Stimulated activated CD4-positive, alpha-beta T cell treated with anti-CD3 and anti-CD28 coated beads, TNF-alpha, amount 100 ng/mL, for 1 hour (primary cell): ENCODE measurements at places on chromosomes 6 and 20.

- no peak for DNase-seq
Measured at GRCh38 chr6:9766240-9766915, 648.5 kb downstream of the TFAP2A start.

DNA sequence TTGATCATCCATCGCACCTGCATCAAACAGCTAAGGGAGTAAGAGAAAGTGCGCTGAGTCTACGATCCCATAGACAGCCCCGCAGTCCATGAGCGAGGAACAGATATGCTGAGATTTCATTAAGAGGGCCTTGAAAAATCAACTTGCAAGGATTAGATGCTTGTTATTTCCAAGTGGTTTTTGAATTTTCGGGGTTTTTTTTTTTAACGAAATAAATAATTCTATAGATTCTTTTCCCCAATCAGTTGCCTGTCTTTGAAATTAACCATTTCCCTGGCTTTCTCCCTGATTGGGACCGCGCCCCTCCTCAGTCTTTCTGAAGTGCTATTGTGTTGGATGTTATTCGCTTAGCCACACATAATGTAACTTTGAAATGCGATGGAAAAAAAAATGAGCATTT is 48.6 kb downstream of the GNAS-AS1 start:
- no peak for DNase-seq

DNA sequence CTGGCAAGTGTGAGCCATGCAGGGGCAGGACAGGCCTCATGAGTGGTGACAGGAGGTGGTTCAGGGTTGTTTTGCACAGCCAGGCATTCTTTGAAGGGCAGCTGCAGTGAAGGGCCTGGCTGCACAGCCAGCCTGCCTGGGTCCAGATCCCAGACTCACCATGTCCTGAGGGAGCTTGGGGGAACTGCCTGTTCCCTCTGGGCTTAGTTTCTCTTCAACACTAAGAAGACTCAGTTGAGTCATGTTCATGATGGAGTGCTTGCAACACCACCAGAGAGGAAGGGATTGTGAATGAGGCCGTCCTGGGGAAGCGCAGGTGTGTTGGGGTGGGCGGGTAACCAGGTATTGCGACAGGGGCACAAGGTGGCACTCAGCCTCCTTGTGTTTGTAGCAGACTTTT is 102.4 kb downstream of the CDH26 start:
- DNase-seq, result no peak

- no peak for DNase-seq
Measured at GRCh38 chr6:166998256-166999144, 697 bp upstream of the CEP43 start.
